CD4-positive, alpha-beta T cell treated with Interleukin-12 subunit alpha and Interleukin-12 subunit beta, for 1 hour (primary cell): ENCODE measurements at places on chromosomes 12 and 14.
A peak's percentile ranks its signal among the peaks of the same experiment; 100 is the strongest.

DNA sequence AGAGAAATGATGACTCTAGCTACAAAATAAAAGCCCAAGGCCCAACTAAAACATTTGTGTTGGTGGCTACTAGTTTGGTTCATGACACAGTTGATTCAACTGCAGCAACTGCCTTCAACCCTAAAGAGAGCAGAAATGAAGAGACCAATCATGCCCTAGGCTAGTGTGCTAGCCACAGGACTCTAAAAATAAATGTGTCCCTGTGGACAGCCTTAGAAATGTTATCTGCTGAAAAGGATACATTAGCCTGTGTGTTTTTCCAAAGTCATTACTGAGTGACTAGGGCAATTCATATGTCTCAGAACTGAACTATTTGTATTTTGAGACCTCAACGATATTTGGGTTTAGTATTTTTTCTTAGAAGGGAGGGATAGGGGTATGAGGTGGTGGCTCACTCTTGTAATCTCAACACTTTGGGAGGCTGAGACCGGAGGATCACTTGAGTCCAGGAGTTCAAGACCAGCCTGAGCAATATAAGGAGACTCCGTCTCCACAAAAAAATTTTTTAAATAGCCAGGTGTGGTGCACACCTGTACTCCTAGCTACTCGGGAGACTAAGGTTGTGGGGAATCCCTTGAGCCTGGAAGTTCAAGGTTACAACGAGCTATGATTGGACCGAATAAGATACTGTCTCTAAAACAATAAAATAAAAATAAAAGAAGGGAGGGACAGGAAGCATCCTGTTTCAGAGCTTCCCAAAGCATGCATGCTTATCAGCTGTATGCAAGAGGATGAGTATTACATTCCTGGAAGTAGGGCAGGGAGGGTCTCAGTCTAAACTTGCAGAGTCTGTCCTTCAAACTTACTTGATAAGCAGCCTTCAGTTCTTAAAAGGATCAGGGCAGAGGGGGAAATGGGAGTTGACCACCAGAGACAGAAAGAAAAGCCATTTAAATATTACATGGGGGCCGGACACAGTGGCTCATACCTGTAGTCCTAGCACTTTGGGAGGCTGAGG lies 29.6 kb upstream of the NAP1L1 start:
- DNase-seq: no peak

DNA sequence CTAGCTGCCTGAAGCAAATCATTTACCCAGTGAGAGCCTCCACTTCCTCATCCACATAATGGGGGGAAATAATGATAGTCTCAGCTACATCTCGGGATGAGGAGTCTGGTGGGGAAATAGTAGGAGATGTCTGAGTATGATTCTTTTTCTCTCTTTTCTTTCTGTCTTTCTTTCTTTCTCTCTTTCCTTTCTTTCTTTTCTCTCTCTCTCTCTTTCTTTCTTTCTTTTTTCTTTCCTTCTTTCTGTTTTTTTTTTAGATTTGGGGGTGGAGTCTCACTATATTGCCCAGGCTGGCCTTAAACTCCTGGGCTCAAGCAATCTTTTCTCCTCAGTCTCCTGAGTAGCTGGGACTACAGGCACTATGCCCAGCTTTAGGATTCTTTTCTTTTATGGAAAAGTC lies 12.8 kb downstream of the HOXC4 start:
- no peak for DNase-seq

- peak; percentile 95 for DNase-seq
These were observed 11.0 kb downstream of the ZNF219 start for GRCh38 chr14:21087294-21088091.

DNA sequence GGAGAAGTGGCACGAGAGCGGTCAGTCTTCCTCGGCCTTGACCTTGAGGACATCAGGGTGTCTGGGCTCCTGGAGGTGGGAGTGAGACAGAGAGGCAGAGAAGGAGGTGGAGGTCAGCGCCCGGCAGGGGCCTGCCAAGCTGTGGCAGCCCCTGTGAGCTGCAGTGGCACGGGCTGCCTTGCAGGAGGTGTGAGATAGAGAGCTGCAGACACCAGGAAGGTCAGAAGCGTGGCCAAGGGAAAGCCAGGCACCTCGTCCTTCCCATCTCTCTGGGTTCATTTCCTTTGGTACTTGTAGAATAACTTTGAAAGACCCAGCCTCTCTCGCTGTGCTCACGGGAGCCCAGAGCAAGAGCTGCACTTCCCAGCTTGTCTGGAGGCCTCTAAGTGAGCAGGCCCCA lies 98.1 kb downstream of the TSPAN9 start:
- no peak for DNase-seq

DNA sequence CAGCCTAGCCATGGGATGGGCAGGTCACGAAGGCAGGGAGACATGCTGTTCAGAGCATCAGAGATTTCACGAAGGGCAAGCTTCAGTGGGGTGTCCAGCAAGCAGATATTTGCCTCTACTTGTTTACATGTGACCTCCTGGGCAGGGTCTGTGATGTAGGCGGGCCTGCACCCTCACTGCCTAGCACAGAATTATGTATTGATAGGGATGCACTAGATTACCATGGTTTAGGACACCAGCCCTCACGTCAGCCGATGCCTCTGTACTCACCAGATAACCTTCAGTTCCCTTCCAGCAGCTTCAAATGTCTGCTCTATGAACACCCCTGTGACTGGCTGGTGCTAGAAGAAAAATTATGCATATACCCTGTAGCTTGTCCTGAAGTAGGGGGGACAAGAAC lies 5.1 kb upstream of the EIF5 start:
- DNase-seq: no peak

- no peak for DNase-seq
These were observed 172.8 kb downstream of the NELL2 start for GRCh38 chr12:44703182-44703910.

GRCh38 chr12:75592086-75592485 lies 80.7 kb upstream of the KRR1 start:
- no peak for DNase-seq

- DNase-seq: peak; percentile 45
These were observed 58.6 kb downstream of the TSPAN9 start for GRCh38 chr12:3135522-3136461.

- no peak for DNase-seq
These were observed 12.5 kb downstream of the SPTB start for GRCh38 chr14:64867182-64867581.

- DNase-seq: no peak
These were observed 295.0 kb upstream of the RTL1 start for GRCh38 chr14:101198398-101199027.

DNA sequence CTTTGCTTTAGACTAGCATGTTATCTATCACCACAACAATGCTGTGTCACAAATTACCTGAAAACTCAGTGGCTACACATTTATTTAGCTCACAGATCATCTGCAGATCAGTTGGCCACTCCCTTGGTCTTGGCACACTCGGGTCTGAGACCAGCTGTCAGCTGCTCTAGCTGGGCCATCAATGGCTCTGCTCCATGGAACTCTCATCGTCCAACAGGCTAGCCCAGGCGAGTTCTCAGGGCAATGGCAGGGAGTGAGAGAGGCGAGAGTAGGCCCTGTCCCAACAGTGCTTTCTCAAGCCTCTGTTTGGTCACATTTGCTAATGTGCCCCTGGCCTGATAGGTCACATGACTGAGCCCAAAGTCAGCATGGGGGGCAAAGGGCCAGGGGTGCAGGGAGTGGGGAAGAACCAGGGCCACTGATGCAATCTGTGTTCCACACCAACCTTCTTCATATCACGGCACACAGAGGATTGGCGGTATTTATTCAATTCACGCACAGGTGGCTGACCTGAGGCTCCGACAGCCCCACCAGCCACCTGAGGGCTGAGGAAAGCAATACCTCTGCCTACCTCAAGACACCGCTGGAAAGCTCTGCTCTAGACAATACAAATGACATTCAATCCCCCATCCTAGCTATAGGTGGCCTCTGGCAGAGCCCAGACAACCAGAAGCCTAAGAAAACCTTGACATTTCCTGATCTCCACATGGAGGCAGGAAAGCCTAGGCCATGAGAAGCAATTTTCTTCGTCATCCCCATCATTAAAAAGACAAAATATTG lies 82.5 kb downstream of the NT5DC3 start:
- no peak for DNase-seq

DNA sequence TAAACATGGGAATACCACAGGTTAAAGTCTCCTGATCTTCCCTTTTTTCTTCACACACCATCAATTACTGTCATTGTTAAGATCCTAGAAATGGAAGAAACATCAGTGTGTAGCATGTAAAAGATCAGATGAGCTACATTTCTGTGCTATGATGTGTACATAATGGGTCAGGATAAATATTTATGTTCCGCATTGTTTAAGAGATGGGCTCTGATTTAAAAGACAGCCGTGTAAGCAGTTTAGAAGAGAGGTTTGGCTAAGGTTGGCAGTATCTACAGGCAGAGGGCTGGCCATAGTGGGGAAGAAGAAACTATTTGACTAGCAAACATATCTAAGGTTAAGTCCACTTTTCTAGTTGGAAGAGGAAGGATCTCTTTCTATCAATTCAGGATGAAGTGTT lies 49.4 kb downstream of the LRRC9 start:
- DNase-seq: no peak
